ENCODE measurements at places on chromosomes 11 and 22. TPM values are rescaled to one million over a fixed set of nuclear protein-coding genes. Genes with fewer than 3 reads are reported as not detected.

GRCh38 chr11:68541116-68541515, 80.6 kb downstream of the PPP6R3 start:
- H3K27me3 ChIP-seq = no peaks in the 10 kb centered on the region
- H3K27ac ChIP-seq = no peak overlapping the region
- H3K4me3 ChIP-seq = no peak overlapping the region
- H3K36me3 ChIP-seq = peaks cover 73% of the 10 kb centered on the region
- no peak for DNase-seq
- peaks cover 9% of the 10 kb centered on the region for H3K4me1 ChIP-seq

DNA sequence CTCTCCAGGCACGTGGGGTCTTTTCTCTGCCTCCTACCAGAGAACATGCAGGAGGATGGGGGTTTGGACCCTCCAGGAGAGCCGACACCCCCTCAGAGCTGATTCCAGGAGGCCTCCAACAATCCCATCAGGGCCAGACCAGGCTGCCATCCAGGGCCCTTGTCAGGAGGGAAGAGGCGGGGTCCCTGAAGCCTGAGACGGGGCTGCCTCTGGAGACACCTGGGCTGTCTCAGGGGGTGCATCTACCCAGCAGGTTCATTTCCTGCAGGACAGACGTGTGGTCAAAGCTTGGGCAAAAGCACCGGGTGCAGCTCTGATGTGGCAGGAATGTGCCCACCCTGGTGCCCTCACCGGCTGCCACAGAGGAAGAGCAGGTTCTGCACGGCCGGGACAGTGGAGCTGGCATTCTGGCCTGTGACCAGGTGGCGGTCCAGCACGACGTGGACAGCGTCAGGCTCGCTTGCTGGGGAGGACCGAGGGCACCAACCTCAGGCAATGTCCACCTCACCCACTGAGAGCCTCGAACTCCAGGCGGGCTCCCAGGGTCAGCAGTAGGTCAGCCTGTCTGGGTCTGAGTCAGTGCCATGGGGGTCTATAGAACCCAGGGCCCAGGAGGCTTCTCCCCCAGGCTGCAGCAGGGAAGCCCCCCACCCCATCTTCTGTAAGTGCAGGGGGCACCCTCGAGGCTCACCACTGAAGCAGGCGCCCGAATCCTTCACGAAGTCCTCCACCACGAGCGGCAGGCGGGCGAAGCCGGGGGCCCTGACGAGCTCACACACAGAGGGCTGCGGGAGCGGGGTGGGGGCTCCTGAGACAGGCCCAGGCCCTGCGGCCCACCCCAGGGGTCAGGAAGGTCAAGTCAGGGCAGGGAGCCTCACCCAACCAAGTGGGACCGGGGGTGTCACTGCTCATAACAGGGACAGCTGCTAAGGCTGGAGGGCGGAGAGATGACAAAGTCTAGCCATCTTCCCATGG, 6.4 kb downstream of the GATD1 start:
- no peak for DNase-seq
- peaks cover 73% of the 10 kb centered on the region for H3K36me3 ChIP-seq
- peaks cover 12% of the 10 kb centered on the region for H3K4me1 ChIP-seq

The CABP4 gene
- total RNA-seq = 0.42 TPM

- H3K4me1 ChIP-seq = no peaks in the 10 kb centered on the region
- DNase-seq = no peak
- H3K27ac ChIP-seq = no peak overlapping the region
- H3K27me3 ChIP-seq = no peaks in the 10 kb centered on the region
Measured at GRCh38 chr11:45073685-45074141, 72.7 kb upstream of the PRDM11 start.

- no peaks in the 10 kb centered on the region for H3K36me3 ChIP-seq
- H3K27me3 ChIP-seq = no peaks in the 10 kb centered on the region
- H3K4me1 ChIP-seq = no peaks in the 10 kb centered on the region
- H3K4me3 ChIP-seq = no peak overlapping the region
- H3K27ac ChIP-seq = no peak overlapping the region
- DNase-seq = no peak
Measured at GRCh38 chr11:24295360-24295759, 201.5 kb upstream of the LUZP2 start.

GRCh38 chr11:107282195-107282594, 175.4 kb downstream of the CWF19L2 start:
- H3K4me3 ChIP-seq = no peak overlapping the region
- no peak for DNase-seq
- no peak overlapping the region for H3K27ac ChIP-seq
- no peaks in the 10 kb centered on the region for H3K4me1 ChIP-seq
- no peaks in the 10 kb centered on the region for H3K36me3 ChIP-seq

DNA sequence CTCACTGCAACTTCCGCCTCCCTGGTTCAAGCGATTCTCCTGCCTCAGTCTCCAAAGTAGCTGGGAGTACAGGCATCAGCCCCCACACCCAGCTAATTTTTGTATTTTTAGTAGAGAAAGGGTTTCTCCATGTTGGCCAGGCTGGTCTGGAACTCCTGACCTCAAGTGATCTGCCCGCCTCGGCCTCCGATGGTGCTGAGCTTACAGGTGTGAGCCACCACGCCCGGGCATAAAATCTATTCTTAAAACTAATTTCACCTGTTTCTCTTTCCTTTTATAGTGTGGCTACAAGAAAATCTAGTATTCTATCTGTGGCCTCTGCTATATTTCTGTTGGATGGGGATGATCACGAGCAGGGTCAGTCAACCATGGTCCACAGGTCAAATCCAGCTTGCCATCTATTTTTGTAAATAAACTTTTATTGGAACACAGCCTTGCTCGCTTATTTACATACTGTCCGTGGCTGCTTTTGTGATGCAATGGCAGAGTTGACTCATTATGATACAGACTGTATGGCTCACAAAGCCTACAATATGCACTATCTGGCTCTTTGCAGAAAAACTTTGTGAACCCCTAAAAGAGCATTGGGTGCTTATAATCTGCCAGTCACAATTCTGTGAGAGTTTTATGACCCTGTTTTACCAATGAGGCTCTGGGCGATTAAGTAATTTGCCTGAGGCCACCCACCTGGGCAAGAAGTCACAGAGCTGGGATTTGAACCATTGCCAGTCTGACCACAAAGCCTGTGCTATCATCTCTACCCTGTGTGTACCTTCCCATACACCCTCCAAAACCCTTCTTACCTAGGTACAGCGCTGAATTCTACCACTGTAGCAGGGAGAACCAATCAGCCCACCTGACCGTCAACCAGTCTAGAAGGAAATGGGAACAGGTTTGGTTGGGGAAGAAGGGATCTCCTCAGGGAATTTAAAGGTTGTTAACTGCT, 28.3 kb downstream of the SLC1A2 start:
- no peak overlapping the region for H3K27ac ChIP-seq
- H3K4me1 ChIP-seq = no peaks in the 10 kb centered on the region
- no peak for DNase-seq
- H3K36me3 ChIP-seq = no peaks in the 10 kb centered on the region
- no peaks in the 10 kb centered on the region for H3K27me3 ChIP-seq

DNA sequence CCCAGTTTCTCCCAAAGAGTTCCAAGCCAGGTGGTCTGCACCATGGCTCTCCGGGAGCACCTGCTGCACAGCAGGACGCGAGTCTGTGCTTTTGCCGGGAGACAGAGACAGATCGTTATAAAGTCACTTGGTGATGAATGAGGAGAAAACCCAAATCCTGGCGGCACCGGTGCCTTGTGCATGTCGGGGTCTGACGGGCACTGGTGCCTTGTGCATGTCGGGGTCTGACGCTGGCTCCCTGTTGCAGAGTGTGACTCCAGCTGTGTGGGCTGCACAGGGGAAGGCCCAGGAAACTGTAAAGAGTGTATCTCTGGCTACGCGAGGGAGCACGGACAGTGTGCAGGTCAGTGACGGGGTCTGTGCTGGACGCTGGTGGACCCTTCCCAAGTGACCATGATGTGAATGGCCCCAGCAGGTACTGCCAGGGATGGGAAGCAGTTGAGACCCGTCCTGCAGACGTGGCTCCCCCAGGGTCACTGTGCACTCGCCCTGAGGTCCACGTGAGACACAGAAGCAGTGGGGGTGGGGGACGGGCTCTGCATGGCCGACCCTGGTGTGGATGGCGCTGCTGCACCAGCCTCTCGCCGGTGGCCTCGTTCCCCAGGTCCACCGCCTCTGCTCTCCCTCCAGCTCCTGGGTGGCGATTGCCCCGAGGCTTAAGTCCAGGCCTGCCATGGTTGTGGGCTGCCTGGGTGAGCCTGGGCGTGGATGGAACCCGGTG, 5.8 kb downstream of the CRELD2 start:
- no peak overlapping the region for H3K4me3 ChIP-seq
- H3K27me3 ChIP-seq = peaks cover 7% of the 10 kb centered on the region
- no peak for DNase-seq
- H3K36me3 ChIP-seq = peaks cover 31% of the 10 kb centered on the region
- H3K4me1 ChIP-seq = peaks cover 11% of the 10 kb centered on the region
- no peak overlapping the region for H3K27ac ChIP-seq

The IRAG1 gene
- total RNA-seq = 6.2 TPM

DNA sequence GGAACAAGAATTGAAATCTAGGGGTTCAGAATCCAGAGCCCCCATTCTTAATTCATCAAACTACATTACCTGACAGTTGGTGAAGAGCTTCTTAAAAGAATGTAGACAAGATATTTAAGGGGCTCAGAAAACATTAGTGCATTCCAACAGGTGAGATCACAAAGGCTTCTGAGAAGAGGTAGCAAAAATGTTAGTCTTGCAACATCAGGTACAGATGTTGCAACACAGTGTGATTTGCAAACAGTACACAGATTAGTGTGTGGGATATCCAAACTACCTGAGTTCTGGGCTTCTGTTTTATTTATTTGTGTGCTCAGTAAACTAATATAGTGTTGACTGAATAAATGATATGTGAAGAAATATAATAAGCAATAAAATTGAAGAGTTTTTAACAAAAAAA, 11.8 kb downstream of the CASP4 start:
- no peaks in the 10 kb centered on the region for H3K27me3 ChIP-seq
- no peak overlapping the region for H3K27ac ChIP-seq
- H3K36me3 ChIP-seq = peaks cover 40% of the 10 kb centered on the region

DNA sequence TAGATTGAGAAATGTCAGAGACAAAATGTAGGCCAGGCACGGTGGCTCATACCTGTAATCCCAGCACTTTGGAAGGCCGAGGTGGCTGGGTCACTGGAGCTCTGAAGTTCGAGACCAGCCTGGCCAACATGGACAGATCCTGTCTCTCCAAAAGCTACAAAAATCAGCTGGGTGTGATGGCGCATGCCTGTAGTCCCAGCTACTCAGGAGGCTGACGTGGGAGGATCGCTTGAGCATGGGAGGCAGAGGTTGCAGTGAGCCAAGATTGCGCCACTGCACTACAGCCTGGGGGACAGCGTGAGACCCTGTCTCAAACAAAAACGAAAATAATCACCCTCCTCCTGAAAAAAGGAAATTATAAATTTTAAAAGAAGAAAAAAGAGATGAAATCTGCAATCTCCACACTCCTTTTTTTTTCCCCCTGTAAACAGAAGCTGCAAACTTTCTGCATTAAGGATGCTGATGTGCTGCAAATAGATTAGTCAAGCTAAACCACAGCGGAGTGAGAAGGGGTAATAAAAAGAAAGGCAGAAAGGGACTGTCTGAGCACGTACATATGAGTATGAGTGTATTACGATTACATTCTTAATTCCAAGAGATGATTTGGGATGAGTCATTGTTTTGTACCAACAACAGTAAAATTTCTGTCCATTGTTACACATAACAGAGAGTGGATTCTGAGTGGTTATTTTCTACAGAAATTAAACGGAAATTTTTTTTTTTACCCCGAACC, 87.3 kb downstream of the SIK3 start:
- H3K27me3 ChIP-seq = no peaks in the 10 kb centered on the region
- no peak overlapping the region for H3K4me3 ChIP-seq
- DNase-seq = no peak

The MMP3 gene
- not detected for total RNA-seq

DNA sequence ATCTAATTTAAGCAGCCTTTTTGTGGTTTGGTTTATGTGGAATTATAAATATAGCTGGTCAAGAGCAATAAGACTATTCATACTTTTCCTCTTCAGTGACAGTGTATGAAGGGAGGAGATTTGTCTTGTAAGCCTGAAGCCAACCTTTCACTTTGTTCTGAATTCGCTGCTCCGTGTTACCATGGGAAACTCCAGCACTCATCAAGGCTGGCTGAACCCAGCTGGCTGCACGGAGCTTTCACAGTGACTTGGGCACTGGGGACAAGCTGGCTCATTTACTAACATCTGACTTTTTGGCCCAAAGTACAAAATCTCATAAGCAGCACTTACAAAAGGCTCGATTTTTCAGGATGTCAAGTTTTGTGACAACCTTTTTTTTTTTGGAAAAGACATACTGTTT, 120.4 kb upstream of the GRIA4 start:
- no peaks in the 10 kb centered on the region for H3K36me3 ChIP-seq
- no peaks in the 10 kb centered on the region for H3K4me1 ChIP-seq
- H3K4me3 ChIP-seq = no peak overlapping the region
- H3K27me3 ChIP-seq = no peaks in the 10 kb centered on the region
- H3K27ac ChIP-seq = no peak overlapping the region
- DNase-seq = no peak

DNA sequence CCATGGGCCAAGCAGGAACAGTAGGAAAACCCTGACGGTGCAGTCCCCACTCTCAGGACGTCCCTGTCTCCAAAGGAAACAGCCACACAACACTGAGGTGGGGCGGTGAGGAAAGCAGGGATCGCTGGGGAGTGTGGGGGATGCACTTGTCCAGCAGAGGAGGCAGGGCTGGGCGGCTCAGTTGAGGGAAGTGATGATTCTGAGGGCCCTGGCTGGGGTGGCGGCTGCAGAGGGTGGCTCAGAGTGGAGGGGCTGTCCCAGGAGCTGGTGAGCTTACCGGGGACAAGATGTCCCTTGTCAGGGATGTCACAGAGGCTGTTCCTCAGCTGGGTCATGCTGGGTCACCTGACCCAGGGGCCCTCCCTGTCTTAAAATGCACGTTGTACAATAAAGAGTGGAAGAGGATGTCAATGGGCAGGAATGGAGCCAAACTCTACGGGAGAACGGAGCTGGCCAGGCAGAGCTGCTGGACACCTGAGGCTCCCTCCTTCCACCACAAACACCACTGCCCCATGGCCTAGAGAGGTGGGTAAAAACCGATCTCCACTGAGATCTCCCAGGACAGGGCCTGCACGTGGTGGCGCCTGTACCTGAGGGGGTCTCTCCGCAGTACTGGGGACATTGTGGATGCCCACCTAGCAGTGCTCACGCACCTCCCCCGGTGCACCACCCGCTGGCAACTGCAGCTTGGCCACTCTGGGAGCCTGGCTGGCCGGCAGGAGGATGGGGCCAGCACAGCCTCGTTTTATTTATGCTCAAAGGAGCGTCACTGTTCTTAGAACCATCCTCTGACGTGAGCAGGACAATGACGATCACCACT, 9.7 kb upstream of the EFCAB6 start:
- no peak overlapping the region for H3K27ac ChIP-seq
- no peaks in the 10 kb centered on the region for H3K36me3 ChIP-seq
- H3K27me3 ChIP-seq = no peaks in the 10 kb centered on the region
- H3K4me1 ChIP-seq = no peaks in the 10 kb centered on the region
- DNase-seq = no peak

Measured in heart left ventricle (tissue), 16 donors.